Muscle of back (tissue), 13 donors: ENCODE measurements at places on chromosomes 13 and 19. TPM values are rescaled to one million over a fixed set of nuclear protein-coding genes. Genes with fewer than 3 reads are reported as not detected.
A peak's percentile ranks its signal among the peaks of the same experiment; 100 is the strongest.

- DNase-seq, result peak; percentile 81
Observed at GRCh38 chr19:2495130-2495641, 19.3 kb downstream of the GADD45B start.

- no peak for DNase-seq
Observed at GRCh38 chr13:26495750-26496149, 61.7 kb upstream of the WASF3 start.

DNA sequence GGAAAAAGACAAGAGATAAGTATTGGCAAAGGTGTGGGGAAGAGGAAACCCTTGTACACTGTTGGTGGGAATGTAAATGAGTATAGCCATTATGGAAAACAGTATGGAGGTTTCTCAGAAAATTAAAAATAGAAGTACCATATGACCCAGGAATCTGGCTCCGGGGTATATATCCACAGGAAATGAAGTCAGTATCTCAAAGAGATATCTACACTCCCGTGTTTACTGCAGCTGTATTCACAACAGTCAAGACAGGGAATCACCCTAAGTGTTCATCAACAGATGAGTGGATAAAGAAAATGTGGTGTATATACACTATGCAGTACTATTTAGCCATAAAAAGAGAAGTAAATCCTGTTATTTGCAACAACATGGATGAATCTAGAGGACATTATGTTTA is 13.5 kb downstream of the KCTD12 start:
- DNase-seq, result no peak

GRCh38 chr19:2014731-2015607 is 545 bp downstream of the BTBD2 start:
- DNase-seq, result no peak

- no peak for DNase-seq
Observed at GRCh38 chr13:33388286-33388998, 102.9 kb upstream of the STARD13 start.

GRCh38 chr19:42323852-42324654 is 1.4 kb upstream of the MEGF8 start:
- DNase-seq, result no peak

DNA sequence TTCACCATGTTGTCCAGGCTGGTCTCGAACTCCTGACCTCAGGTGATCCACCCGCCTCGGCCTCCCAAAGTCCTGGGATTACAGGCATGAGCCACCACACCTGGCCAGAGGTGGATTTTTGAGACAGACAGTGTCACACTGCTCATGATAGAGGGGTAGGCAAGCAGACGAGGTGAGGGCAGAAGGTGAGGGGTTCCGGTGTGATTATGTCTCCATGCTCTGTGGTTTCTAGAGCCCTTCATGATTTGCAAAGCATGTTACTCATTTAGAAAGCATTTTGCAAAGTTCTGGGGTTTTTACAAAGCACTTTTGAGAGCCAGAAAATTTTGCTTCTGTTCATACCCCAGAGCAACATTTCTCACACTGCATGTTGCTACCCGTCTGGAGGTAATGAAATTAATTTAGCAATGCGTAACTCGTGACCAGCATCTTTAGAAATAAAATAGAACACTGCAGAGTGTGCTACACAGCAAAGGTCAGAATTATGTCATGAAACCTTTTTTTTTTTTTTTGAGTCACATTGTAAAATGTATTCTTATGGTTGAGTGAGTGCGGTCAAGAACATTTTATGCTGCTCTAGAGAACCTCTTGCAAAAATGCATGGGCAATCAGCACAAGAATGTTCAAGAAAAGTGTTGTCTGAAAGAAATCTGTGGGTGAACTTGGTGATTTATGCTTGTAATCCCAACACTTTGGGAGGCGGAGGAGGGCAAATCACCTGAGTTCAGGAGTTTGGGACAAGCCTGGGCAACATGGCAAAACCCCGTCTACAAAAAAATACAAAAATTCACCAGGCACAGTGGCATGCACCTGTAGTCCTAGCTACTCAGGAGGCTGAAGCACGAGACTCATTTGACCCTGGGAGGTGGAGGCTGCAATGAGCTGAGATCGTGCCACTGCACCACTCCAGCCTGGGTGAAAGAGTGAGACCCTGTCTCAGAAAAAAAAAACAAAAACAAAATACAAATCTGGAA is 58.0 kb downstream of the MAP4K1 start:
- no peak for DNase-seq

GRCh38 chr13:105908586-105908985 is 626.9 kb downstream of the EFNB2 start:
- DNase-seq, result no peak

DNA sequence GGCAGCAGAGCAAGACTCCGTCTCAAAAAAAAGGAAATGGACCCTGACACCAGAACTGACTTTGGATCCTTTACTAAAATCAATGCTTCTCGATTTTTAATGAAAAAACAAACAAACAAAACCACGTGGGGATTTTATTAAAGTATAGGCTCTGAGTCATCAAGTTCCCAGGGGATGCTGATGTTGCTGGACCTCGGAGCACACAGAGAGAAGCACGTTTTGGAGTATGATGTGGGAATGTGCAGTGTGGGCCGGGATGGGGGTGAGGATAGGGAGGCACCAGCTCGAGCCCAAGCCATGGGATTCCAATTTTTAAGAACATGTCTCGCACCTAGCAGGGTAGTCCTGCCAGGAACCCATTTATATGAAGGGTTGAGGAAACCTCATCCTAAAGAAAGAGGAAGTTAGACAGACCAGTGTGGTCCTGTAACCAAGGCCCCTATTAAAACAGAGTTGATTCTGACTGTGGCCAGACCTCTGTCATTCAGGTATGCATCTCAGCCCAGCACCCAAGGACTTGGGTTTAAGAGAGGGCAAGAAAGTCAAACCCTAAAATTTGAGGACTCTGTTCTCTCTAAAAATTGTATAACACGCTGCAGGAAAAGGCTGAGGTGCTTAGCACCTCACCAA is 6.4 kb downstream of the FLT1 start:
- DNase-seq, result no peak

- no peak for DNase-seq
Observed at GRCh38 chr19:29510701-29511265, 15.0 kb upstream of the VSTM2B start.

DNA sequence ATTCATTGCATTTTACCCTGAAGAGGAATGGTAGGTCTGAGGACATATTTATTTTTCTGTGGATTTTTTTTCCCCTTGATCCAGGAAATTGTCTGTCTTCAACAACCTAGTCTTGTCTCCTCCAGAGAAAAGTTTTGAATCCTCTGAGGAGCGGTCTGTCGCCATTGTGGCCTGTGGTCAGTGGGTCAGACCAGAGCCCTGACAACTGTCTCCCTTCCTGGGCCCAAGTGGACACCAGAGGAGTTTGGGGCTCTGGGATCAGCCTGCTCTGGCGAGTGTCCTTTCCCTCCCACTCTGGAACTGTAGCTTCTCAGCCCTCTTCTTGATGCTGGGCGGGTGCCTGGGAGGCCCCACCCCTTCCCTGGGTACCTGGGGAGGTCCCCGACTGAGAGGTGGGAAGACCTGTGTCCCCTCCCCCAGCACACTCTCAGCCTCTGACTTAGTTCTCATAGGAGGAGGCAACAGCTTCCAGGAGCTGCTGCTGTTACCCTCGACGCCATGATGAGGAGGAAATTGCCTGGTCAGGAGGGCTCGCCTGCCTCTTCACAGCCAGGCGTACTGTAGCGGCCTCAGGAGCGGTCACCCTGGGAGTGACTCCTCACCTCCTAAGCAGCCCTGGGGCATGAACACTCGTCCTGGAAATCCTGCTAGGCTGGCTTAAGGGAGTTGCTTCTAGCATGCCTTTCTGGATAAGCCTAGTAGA is 110.3 kb downstream of the GGACT start:
- no peak for DNase-seq

Gene TSKS
- polyA plus RNA-seq, result 0.67 TPM

Gene TMED1
- 35.0 TPM for polyA plus RNA-seq
